Cerebellum (tissue), 4 donors: ENCODE measurements at places on chromosomes 16 and 17. TPM values are rescaled to one million over a fixed set of nuclear protein-coding genes. Genes with fewer than 3 reads are reported as not detected.

DNA sequence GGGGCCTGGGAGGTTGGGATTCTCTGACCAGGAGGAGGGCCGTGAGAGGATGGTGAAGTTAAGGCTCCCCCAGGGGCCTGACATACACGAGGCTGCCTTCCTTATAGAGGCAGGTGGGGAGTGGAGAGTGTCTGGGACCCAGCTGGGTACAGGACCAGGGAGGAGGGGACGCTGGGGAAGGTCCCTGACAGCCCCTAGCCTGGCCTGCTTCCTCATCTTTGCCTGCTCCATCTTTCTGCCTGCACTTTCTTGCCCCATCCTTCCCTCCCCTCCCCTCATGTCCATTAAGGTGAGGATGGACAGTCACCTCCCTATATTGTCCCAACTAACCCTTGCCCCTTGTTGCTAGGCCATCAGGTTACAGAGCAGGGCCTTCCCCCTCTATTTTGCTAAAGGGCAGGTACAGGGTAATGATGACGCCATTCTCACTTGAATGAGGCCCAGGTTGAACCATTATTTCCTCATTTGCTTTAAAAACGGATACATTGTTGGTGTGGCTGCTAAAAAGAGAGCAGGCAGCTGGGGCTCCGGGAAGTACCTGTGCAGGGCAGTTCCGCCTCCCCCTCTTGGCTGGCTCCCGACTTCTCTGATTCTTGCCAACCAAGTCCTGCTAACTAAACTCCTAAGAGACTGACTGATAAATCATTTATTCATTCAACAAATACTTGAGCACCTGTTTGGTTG lies 1.3 kb downstream of the C17orf99 start:
- no peak for DNase-seq

SULT1A4 gene
- total RNA-seq = 0.64 TPM

MILR1 gene
- 3.0 TPM for total RNA-seq

DNA sequence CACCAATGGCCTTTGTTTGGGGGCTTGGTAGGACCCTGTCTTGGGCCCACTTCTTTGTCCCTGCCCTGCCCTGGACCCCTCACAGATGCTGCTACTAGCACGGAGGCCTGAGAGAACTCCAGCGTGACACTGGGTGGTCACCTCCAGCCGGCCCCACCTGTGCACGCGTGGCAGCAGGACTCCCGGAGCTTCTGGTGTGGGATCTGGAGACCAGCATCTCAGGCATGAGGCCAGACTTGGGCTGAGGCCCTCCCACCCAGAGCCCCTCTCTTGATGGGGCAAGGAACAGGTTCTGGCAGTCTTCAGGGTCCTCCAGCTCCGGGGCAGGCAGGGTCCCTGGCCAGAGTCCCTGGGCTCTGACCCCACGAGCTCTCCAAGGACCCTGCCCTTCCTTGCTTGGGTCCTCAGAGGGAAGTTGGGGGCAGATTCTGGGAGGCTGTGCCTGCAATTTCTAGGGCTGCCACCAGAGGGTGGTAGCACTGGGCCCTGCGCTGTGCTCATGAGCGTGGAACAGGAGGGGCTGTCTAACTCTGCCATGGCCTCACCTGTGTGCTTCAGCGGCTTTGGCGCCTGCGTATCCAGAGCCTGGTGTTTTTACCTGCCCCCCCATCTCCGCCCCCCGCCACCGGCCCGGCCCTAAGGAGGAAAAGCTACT lies 3.1 kb upstream of the BAIAP3 start:
- DNase-seq = no peak

DNA sequence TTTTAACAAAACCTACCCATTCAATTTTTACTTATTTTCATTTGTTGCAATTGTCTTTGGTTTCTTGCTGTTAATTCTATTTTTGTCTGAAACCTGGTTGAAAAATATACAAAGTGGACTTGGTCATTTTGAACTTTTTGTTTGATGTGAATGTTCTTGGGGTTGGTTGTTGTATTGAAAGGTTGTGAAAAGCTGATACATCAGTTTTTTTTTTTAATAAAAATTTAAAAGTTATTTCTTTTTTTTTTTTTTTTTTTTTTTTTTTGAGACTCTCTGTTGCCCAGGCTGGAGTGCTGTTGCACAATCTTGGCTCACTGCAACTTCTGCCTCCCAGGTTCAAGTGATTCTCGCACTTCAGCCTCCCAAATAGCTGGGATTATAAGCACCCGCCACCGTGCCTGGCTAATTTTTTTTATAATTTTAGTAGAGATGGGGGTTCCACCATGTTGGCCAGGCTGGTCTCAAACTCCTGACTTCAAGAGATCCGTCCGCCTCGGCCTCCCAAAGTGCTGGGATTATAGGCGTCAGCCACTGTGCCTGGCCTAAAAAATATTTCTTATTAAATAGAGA lies 28.9 kb downstream of the WIPF2 start:
- DNase-seq = no peak

GRCh38 chr17:740240-741017 lies 8.0 kb downstream of the TLCD3A start:
- no peak for DNase-seq

DNA sequence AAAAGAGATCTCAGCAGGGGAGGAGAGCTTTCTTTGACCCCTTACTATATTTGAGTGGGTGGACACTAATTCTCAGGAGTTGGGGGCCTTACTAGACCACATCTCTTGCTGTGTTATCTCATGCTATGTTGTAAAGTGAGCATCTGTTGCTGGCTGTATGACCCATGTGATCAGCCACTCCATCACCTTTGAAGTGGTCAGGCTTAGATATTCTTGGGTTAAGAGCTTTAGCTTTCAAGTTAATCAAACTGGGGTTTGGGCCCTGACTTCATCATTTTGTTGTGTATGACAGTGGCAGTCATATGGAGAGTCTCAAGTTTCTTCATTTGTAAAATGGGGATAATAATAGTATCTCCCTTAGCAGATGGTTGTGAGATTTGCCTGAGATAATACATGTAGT lies 201.1 kb downstream of the FTO start:
- DNase-seq = no peak

GRCh38 chr16:54585998-54586340 lies 299.4 kb upstream of the IRX3 start:
- DNase-seq = no peak

DNA sequence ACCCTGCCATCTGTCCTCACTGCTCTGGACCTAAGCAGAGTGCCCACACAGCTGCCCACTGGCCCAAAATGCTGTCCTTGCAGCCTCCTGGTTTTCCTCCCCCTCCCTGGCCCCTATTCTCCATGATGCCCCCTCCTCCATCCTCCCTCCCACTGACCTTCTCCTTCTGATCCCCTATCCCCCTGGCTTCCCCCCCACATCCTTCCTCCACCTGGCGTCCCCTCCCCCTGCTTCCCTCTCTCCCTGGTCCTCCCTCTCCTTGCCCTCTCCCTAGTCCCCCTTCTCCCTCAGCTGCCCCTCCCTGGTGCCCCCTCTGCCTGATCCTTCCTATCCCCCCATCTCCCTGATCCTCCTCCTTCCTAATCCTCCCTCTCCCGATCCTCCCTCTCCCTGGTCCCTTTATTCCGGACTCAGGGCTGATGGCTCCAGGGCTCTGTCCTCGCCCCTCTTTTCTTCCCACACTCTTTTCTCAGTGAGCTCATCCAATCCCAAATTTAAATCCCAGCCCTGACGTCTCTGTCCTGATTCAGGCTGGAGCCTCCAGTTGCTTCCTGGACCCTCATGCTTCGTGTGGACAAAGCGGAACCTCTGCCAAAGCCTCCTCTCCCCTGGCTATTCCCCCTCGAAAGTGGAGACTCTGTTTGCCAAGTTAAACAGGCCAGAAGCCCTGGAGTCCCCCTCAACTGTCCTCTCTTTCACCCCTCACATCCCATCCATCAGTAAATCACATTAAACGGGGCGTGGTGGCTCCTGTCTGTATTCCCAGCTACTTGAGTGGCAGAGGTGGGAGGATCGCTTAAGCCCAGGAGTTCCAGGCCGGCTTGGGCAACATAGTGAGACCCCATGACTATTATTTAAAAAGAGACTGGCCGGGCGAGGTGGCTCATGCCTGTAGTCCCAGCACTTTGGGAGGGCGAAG lies 18.1 kb upstream of the RHBDF2 start:
- no peak for DNase-seq

GRCh38 chr16:15970202-15970601 lies 20.8 kb downstream of the ABCC1 start:
- DNase-seq = no peak

ZNF232 gene
- 11.3 TPM for total RNA-seq

DNA sequence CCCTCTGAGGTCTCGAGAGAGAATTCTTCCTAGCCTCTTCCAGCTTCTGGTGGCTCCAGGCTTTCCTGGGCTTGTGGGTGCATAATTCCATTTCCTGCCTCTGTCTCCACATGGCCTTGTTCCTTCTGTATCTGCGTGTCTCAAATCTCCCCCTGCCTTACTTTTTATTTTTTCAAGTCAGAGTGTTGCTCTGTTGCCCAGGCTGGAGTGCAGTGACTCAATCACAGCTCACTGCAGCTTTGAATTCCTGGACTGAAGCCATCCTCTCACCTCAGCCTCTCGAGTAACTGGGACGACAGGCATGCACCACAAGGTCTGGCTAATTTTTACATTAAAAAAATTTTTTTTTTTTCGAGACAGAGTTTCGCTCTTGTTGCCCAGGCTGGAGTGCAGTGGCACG lies 120.6 kb downstream of the SHISA9 start:
- DNase-seq = no peak

GRCh38 chr16:752007-752312 lies 8.6 kb upstream of the MSLN start:
- no peak for DNase-seq

DNA sequence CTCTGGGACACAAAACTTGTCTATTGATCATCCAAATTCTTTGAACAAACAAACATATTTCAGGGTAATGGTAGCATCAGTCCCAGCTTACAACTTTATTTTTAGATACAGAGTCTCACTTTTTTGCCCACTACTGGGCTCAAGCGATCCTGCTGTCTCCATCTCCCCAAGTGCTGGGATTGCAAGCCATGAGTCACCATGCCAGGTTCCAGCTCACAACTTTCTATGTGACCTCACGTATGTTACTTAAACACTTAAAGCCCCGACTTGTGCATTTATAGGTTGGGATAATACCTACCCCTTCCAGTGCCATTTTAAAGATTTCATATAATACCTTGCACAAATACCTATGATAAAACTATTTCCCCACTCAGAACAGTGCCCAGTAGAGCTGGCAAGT lies 42.0 kb upstream of the KSR1 start:
- DNase-seq = no peak

TUBB3 gene
- 832 TPM for total RNA-seq

TK1 gene
- 9.6 TPM for total RNA-seq

DNA sequence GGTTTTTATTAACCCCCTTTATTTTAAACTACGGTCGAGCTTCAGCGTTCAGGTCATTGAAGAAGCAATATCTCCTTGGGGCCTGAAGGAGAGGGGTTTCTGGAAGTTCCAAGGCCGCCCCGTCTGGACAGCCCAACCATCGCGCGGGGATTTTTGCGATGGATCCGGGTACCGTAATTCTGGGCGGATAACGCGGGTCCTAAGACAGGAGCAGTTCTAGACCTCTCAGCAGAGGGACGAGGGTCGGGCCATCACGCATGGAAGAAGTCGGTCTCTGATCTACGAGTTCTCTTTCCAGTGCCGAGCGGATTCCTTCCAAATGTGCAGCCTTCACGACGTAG lies 3.6 kb downstream of the BORCS6 start:
- DNase-seq = no peak

CCL16 gene
- not detected for total RNA-seq

NPIPB4 gene
- 125 TPM for total RNA-seq

GRCh38 chr17:7632492-7632894 lies 2.6 kb downstream of the SHBG start:
- no peak for DNase-seq

GRCh38 chr17:3539881-3540540 lies 17.6 kb downstream of the TRPV3 start:
- DNase-seq = no peak

RAMP2 gene
- 8.7 TPM for total RNA-seq

ITGAL gene
- 1.5 TPM for total RNA-seq

GRCh38 chr17:4038076-4038475 lies 73.8 kb upstream of the ATP2A3 start:
- no peak for DNase-seq

- DNase-seq = peak; percentile 92
Observed at GRCh38 chr17:59154721-59155438, at the start of gene SKA2. TSS of gene SKA2 (minus strand) at chr17:59155186. CDS start at chr17:59155163, 23 bp downstream.

- DNase-seq = no peak
Observed at GRCh38 chr17:60910415-60910814, 232.8 kb downstream of the BCAS3 start.

NGFR gene
- total RNA-seq = 28.9 TPM

TAT gene
- not detected for total RNA-seq

ASPHD1 gene
- total RNA-seq = 5.0 TPM

DNA sequence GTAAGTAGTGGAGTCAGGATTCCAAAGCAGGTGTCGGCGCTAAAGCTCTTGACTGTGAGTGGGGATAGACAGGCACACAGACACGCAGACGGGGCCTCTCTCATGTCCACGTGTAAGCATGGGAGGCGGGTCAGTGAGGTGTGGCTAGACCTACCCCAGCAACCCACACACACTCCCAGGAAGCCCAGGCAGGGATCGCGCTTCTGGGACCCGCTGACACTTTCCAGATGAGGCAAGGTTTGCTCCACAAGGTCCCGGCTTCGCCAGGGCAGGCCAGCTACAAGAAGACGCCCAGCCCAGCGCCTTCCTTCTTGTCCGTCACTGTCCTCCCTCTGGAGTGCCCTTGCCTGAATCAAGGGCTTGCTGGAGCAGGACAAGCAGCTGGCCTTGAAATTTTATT lies 213.8 kb upstream of the RPL38 start:
- DNase-seq = no peak

DNA sequence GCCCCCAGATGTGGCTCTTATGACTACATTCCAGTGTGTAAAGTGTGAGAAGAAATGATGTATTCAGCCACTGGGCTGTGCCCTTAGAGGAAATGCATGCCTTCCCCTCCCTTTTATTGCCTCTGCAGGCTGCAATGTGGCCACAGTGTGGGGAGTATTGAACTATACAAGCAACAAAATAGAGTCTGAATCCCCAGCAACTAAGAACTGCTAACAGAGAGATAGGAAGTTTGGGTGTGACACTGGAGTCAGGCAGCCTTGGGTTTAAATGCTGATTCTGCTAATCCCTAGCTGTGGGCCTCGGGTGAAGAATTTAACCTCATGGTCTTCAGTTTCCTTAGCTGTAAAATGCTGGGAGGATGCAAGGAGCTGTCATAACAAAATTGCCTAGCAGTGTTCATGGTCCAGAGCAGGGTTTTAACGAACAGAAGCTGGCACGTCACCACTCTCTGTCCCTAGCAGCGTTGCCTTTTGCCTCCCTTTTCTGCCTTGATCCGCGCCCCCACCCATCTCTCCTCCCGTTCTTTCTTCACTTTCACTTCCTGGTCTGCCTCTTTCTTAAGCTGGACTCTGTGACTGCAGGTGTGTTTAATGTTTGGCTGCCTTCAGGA lies 50.3 kb downstream of the KPNA2 start:
- DNase-seq = no peak

- DNase-seq = no peak
Observed at GRCh38 chr17:77886387-77886728, 72.1 kb upstream of the TNRC6C start.

ANTKMT gene
- total RNA-seq = 12.2 TPM

MYH2 gene
- total RNA-seq = 0.91 TPM
